ENCODE measurements at places on chromosomes 2 and 18.

GRCh38 chr2:20796374-20796791, 26.5 kb downstream of the LDAH start:
- DNase-seq: no peak

DNA sequence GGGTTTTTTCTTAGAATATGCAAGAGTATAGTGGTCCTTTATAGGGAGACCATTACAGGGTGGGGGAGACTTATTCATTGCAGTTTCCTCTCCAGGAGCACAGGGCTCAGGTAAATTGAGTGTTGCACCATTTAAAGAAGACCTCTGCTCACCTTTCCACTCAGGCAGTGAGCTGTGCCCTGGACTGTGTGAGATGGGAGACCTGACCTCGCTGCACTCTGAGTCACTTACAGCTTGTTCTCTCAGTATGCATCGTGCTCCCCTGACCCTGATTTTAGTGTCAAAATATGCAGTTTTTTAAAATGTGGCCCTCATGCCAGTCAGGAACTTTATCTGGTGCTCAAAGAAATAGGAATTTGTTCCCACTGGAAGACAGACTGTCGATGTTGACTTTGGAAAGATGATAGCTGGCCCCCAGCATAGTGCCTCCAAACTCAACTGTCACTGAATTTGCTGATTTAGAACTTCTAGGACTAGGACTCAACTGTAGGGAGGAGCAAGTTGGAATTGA, 146.7 kb upstream of the EPAS1 start:
- DNase-seq: no peak

GRCh38 chr18:48274301-48274700, 134.9 kb downstream of the ZBTB7C start:
- no peak for DNase-seq

- DNase-seq: no peak
Observed at GRCh38 chr18:55744206-55744605, 156.2 kb upstream of the TCF4 start.

DNA sequence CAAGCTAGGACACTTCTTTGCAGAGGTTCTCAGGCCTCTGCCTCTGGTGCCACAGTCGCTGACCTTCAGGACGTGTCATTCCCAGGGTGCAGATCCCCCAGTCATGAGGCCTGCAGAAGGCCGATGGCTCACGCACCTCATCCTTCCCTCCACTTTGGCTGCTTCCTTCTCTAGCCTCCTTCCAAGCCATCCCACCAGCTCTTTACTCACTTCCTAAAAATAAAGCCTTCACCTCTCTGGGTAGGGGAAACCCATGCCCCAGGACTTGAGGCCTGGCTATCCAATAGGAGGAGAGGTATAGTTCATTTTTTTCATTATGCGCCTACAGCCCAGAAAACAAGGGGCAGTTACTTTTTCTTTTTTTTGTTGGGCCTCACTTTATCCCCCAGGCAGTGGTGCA, 91.4 kb downstream of the B3GNT2 start:
- DNase-seq: no peak

- DNase-seq: peak; percentile 38
Observed at GRCh38 chr2:162890690-162891311, 52.2 kb upstream of the KCNH7 start.

- DNase-seq: no peak
Observed at GRCh38 chr2:176496761-176497160, 227.5 kb downstream of the MTX2 start.

DNA sequence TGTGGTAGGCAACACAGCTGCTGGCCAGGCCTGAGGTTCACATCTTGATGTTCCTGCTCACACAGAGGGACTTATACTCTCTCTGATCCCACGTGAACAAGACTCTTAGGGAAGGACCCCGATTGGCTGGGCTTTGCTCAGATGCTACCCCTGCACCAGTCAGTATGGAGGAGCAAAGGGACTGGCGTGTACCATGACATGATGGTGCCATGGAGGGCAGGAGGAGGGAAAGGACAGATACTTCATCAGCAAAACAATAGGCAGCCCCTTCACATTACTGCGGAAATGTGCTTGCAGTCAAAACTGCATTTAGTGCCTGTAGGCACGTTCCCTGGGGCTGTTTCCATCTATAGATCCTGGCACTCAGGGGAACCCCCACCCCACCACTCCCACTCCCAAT, 42.7 kb downstream of the ZFP36L2 start:
- DNase-seq: no peak
